Esophagus muscularis mucosa (tissue), 4 donors: ENCODE measurements at places on chromosomes 3 and 15. TPM values are rescaled to one million over a fixed set of nuclear protein-coding genes. Genes with fewer than 3 reads are reported as not detected.
A peak's percentile ranks its signal among the peaks of the same experiment; 100 is the strongest.

GRCh38 chr15:72998681-72999466, 53.4 kb upstream of the NEO1 start:
- DNase-seq = peak; percentile 31

GRCh38 chr3:33521736-33522135, 81.5 kb upstream of the UBP1 start:
- no peak for DNase-seq

DNA sequence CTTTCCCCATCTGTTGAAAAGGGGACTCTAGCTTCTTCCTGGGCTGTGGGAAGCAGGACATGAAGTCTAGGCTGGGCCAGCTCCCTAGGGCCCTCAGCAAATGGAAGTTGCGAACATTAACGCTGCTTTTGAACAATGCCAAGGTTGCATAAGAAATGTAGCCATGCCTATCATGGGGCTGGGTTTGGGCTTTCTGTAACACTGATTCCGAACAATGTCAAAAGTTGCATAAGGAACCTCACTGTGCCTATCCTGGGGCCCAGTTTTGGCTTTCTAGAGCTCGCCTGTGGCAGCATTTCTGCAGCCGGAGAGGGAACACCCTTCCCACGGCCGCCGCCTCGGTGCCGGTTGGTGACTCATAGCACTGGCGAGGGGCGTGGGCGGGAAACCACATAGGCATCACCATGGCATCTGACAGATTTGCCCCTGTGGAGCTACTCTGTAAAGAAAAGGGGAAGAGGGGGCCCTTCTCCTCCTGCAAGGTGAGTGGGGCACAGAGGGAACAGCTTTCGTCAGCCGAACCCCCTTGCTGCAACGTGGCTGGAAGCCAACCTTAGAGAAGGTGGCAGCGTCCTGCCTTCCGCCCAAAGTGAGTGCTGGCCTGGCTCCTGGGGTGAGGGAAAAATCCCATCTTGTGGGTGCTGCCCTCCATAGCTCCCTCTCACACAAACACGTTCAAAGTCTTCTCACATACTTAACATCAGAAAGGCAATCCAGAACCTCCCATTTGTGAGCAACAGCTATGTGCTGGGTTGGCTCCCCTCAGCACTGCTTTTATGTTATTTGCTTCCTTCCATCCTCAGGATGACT, 46.6 kb upstream of the ATP2B2 start:
- DNase-seq = peak; percentile 91

- no peak for DNase-seq
Observed at GRCh38 chr3:15271785-15272381, 60.5 kb downstream of the SH3BP5 start.

- DNase-seq = no peak
Observed at GRCh38 chr15:43922021-43922420, 95.2 kb downstream of the WDR76 start.

Gene RAD51
- 0.71 TPM for total RNA-seq

DNA sequence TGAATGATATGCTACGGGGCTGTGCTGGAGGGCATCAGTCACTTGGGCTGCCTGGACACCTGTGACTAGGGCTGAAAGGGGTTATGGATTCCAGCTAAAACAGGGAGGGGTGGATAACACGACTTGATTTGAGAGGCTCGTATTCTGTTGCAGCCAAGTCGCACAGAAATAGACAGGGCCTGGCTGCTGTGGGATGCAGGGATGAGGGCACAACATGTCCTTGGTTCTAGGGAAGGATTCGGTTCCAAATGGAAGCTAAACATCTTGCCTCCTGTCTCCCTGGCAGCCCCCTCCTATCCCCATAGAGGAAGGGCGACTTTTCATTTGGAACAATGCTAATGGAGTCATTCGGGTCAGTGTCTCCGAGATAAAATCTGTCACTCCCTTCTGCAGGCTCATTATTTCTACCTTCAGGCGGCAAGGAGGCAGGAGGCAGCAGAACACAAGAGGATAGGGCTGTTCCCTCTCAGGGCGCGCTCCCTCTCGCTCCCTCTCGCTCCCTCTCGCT, 433.8 kb upstream of the RBMS3 start:
- DNase-seq = no peak

Gene LPP
- 2,384 TPM for total RNA-seq

- DNase-seq = no peak
Observed at GRCh38 chr3:149371001-149371722, 6.3 kb downstream of the TM4SF1 start.

DNA sequence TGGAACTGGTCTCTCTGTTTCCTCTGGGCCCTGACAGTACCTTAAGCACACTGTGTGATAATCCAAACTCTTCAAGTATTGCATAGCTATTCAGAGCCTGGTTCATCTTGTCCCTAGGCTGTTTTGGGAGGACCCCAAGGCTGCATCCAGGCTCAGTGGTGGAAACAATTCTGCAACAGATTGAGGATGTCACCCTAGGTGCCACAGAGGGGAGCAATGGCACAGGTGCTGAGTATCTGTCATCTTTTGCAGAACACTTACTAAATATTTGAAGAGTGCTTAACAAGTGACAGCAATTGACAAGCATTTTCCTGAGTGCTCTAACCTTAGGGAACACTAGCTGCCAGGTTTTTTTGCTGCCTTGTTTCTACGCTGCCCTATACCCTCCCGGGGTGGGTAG, 27.8 kb downstream of the STARD5 start:
- no peak for DNase-seq

GRCh38 chr3:40451551-40451950, 5.6 kb upstream of the RPL14 start:
- no peak for DNase-seq

DNA sequence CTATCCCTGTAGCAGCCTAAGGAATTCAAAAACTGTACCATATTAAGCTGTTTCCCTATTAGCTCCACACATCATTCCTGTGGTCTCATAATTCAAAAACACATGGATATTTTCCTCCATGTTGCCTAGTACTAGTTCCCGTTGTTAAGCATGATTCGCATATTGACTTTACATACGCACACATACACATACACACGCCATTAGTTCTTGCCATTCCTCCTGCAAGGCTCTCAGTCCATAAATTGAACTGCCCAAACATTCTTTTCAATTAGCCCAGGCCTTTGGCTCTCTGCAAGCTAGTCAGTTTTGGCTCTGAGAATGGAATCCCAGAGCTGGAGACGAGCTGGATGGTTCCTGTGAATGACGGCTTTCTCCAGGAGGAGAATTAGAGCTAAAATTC, 57.2 kb upstream of the RAD18 start:
- no peak for DNase-seq

- DNase-seq = no peak
Observed at GRCh38 chr3:126798521-126798920, 94.5 kb downstream of the CHCHD6 start.

DNA sequence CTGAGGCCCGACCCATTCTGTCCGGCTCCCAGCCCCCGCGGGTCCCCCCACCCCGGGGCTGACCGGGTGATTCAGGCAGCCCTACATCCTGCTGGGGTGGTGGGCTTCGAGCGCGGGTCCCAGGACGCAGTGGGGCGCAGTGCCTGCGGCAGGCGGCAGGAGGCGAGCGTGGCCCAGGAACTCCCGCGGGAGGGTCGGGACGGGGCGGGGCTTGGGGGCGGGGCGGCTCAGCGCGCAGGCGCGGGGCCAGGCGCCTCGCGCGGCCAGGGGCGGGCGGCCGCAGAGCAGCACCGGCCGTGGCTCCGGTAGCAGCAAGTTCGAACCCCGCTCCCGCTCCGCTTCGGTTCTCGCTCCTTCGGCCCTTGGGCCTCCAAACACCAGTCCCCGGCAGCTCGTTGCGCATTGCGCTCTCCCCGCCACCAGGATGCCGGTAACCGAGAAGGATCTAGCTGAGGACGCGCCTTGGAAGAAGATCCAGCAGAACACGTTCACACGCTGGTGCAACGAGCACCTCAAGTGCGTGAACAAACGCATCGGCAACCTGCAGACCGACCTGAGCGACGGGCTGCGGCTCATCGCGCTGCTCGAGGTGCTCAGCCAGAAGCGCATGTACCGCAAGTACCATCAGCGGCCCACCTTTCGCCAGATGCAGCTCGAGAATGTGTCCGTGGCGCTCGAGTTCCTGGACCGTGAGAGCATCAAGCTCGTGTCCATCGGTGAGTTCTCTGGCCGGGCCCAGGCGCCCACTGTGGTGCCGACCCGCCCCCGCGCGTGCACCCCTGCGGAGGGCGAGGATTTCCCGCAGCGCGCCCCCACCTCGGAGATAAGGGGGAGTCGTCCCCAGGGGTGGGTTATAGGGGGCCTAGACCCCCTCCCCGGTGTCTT, at the start of gene FLNB:
TSS of gene FLNB (plus strand) at position 282 of the 885 bp plus-strand sequence. CDS start at position 425, 143 bp downstream.
- DNase-seq = no peak

Gene INSYN1
- 12.5 TPM for total RNA-seq

- no peak for DNase-seq
Observed at GRCh38 chr15:58554758-58555157, 123.0 kb downstream of the LIPC start.

Gene LTF
- total RNA-seq = 1.7 TPM

Gene TLR9
- total RNA-seq = 0.69 TPM

GRCh38 chr3:126748701-126749546, 44.9 kb downstream of the CHCHD6 start:
- no peak for DNase-seq

Gene PRSS50
- total RNA-seq = not detected

DNA sequence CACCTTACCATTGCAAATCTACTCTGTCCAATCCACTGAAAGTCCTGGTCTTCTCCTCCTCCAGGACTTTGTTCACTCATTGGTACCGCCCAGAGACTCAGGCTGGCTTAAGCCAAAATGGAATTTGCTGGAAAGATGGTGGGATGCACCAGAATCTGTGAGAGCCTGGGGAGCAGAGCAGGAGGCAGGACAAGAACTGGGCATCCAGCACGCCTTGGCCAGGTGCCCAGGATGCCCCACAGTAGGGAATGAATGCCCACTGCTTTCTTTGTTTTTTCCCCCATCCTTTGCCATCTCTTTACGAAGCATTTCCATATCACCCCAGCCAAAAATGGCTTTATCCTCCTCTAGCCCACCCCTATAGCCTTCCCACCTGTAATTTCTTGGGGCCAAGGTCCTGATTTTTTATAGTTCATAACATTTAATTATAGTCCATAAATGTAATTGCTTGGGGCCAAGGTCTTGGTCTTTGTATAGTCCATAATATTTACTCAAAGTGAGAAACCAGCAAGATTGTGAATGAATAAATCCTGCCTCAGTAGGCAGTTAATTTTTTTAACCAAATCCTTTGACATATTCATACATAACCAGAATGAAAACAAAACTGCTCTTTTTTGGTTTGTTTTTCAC, 23.3 kb upstream of the IREB2 start:
- no peak for DNase-seq

DNA sequence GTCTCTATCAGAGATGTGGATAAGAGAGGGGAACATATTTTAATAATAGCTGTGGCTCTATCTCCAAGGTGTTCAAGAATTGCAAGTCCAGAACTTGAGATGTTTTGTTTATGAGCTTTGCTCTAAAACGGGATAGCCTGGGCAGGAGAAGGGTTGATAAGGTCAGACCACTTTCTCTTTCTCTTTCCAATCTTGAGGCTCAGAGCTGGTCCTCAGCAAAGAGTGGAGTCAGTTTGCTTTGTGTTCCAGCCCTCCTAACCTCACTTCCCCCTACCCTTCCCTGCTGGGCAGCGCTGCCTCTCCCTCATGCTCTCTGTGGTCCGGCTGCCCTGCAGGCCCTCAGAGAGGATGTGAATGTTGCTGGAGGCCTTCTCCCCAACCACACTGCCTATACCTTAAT, 13.8 kb downstream of the KLHL6 start:
- DNase-seq = no peak

Gene MYL3
- total RNA-seq = 13.0 TPM

DNA sequence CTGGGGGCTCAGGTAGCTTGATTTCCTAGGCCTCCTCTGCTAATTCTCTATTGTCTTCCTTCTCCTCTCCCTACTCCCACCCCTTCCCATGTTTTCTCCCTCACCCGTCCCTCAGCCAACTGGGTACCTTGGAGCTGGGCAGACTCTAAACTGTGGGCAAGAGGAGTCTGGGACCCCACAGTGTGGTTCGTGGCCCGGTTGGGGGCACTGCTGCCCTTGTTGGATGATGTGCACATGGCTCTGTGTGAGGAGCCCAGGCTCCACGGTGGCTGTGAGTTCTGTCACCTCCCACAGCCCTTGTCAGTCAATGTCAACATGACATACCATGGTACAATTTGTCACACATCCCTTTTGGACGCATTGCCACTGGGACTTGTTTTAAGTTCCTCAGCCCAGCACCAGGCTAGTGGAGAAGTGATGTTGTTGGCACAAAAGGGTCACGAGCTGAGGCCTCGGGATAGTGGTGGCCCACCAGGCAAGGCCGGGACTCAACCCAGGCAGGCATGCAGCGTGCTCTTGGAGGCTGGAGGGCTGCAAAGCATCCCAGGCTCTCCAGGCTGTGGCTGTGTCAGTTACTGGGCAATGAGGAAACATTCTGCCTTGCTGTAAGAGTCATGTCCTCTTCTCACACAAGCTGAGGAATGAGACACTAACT, 142.3 kb downstream of the TLE3 start:
- peak; percentile 85 for DNase-seq

Gene KIF7
- 14.6 TPM for total RNA-seq

- no peak for DNase-seq
Observed at GRCh38 chr3:37693511-37694283, 168.0 kb upstream of the CTDSPL start.

DNA sequence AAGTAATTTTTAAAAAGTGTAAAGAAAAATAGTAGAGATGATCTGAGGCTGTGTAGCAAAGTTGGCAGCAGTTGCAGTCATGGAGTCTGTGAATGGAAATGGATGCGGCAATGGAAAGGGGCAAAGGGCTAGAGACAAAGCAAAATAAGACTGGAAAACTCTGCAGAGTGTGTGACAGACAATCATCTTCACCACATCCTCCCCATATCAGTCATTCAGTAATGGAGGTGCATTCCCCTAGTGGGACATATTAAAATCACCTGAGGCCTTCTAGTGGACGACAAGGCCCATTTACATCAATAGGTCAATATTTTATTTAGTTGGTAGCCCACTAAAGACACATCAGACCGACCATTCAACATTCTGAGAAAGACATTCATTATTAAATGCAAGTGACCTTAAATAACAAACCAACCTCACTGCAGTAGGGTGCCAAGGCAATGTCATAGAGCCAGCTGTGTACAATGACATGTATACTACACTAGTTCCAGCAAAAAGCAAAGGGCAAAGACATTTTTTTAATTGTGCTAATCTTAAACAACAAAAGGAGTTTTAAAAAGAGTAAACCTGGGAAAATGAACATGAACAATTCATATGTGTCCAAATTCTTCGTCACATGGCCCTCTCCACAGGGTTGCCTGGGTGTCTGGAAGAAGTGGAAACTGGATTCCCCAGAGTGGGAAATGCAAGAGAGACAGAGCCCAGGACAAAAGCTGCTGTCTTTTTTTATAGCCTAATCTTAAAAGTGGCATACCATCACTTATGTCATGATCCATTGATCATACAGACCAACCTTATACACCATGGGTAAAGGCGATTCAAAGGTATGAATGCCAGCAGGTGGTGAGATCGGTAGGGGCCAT, 15.6 kb upstream of the RAP2B start:
- DNase-seq = no peak

- DNase-seq = no peak
Observed at GRCh38 chr3:185677146-185677829, 91.2 kb downstream of the SENP2 start.
